ENCODE measurements at places on chromosomes 1 and 21. TPM values are rescaled to one million over a fixed set of nuclear protein-coding genes. Genes with fewer than 3 reads are reported as not detected.
A peak's percentile ranks its signal among the peaks of the same experiment; 100 is the strongest.

GRCh38 chr21:34331726-34332125 is 32.1 kb upstream of the KCNE2 start:
- no peaks in the 10 kb centered on the region for H3K27me3 ChIP-seq
- no peak overlapping the region for H3K27ac ChIP-seq

DNA sequence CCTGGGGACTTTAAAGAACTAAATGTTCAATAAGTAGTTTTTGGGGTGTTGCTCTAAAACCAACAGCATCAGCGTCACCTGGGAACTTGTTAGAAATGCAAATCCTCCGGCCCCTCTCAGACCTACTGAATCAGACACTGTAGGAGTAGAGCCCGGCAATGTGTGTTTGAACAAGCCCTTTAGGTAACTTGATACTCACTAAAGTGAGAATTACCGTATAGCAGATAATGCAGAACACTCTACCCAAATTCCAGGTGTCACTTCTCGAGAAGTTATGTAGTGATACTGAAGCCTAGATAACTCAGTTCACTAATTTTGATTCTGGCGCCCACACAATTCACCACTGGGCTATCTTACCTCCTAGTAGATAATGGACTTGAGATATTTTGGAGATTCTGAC is 3.7 kb upstream of the DPT start:
- H3K36me3 ChIP-seq = no peaks in the 10 kb centered on the region
- no peak overlapping the region for H3K27ac ChIP-seq
- DNase-seq = no peak
- H3K4me1 ChIP-seq = no peaks in the 10 kb centered on the region

GRCh38 chr1:44707112-44707881 is 23.7 kb downstream of the RNU5D-1 start:
- no peak for DNase-seq
- no peak overlapping the region for H3K4me3 ChIP-seq
- no peaks in the 10 kb centered on the region for H3K4me1 ChIP-seq

DNA sequence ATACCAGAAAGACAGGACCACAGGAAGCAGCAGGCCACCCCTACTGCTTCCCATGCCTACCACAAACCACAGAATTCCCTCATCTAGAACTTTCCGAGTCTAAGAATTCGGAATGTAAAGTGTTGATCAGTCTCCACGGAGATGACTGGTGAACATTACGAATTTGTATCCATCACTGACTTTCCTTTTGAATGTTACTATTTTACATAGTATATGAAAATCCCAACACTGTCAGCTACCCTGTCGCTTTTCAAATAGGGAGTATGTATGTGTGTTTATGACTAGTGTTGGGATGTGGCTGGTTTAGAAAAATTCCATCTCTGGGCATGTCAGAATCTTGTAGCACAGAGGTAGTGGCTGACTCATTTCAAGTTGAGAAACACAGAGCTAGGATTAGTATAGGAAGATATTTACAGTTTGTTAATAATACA is 118.2 kb downstream of the COQ8A start:
- no peak overlapping the region for H3K4me3 ChIP-seq
- no peak overlapping the region for H3K27ac ChIP-seq
- no peaks in the 10 kb centered on the region for H3K27me3 ChIP-seq
- H3K4me1 ChIP-seq = no peaks in the 10 kb centered on the region
- no peaks in the 10 kb centered on the region for H3K36me3 ChIP-seq
- no peak for DNase-seq

GRCh38 chr1:96968983-96969382 is 247.4 kb downstream of the PTBP2 start:
- no peak overlapping the region for H3K27ac ChIP-seq
- no peak for DNase-seq

GRCh38 chr1:29684141-29684540 is 447.8 kb downstream of the PTPRU start:
- H3K4me1 ChIP-seq = no peaks in the 10 kb centered on the region
- peak; percentile 33 for DNase-seq
- no peak overlapping the region for H3K4me3 ChIP-seq
- no peaks in the 10 kb centered on the region for H3K27me3 ChIP-seq

DNA sequence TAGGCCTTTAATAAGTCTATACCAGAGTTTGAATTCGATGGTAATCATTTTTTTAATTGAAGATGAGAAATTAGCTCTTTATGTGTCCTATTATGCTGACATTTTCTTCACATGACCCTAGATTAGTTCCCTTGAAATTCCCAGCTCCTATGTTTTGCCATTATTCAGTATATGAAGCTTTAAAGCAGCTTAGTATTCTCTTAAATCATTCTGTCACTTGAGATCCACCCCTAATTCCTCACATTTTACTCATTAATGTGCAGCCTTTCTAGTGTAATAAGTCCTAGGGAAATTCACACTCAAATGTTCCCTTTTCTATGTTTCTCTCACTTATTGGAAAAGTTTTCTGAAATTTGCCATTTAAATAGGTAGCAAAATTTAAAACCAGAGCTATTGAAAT is 704.5 kb upstream of the B3GALT2 start:
- no peaks in the 10 kb centered on the region for H3K4me1 ChIP-seq
- H3K27me3 ChIP-seq = no peaks in the 10 kb centered on the region
- no peak overlapping the region for H3K4me3 ChIP-seq

DNA sequence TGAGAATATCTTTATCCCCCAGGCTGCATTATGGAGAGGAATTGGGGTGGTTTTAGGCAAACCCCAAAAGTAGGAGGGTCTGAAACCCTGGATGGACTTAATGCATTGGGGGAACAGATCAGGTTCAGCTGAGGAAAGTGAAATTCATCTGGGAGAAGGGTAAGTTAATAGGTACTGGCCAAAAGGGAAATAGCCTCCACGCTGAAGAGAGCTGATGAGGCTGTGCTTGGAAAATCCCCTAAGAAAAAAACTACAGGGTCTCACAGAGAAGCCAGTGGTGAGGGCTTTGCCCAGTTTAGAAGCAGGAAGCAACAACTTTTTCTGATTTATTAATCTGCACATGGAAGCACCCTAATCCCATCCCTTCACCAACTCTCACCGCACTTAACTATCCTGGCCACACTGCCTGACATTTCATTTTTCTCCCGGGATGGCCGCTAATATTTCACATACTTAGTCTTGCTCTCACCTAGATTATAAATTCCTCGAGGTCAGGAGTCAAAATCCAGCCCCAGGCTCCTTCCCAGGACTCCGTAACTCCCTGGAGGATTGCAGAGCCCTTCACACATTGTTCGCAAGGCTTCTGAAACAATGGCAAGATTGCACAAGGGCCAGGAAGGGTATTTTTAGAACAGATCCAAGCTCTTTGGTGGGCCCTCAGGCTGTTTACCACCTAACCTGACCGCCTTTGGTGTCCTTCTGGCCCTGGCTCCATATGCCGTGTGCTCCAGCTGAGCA is 60.9 kb upstream of the TARBP1 start:
- no peaks in the 10 kb centered on the region for H3K27me3 ChIP-seq
- H3K27ac ChIP-seq = no peak overlapping the region
- H3K4me3 ChIP-seq = no peak overlapping the region
- no peaks in the 10 kb centered on the region for H3K36me3 ChIP-seq
- H3K4me1 ChIP-seq = peaks cover 56% of the 10 kb centered on the region

GRCh38 chr1:11767922-11768704 is 6.1 kb downstream of the C1orf167 start:
- H3K4me1 ChIP-seq = no peaks in the 10 kb centered on the region
- DNase-seq = no peak
- no peaks in the 10 kb centered on the region for H3K36me3 ChIP-seq
- no peaks in the 10 kb centered on the region for H3K27me3 ChIP-seq

DNA sequence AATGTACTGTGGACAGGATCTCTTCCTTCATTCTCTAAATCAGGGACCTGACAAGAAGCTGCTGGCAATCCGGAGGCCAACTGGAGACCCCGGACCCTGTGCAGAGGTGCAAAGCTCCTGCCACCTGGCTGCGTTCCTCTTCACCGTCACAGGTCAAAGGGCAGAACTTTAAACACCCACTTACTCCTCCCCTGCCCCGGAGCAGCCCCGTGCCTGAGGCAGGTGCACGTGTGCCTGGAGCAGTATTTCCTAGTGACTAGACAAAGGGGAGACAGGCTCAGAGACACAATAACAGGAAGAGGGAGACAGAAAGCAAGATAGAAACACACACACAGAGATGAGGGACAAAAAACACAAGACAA is 6.6 kb upstream of the PIGC start:
- H3K4me3 ChIP-seq = no peak overlapping the region
- H3K36me3 ChIP-seq = no peaks in the 10 kb centered on the region
- DNase-seq = no peak
- H3K4me1 ChIP-seq = peaks cover 42% of the 10 kb centered on the region
- no peaks in the 10 kb centered on the region for H3K27me3 ChIP-seq
- peak overlapping the region; percentile 12 for H3K27ac ChIP-seq

The BRDT gene
- not detected for total RNA-seq

The SNX27 gene
- total RNA-seq = 22.4 TPM

The KCNA2 gene
- total RNA-seq = 0.39 TPM

The VHLL gene
- total RNA-seq = not detected

The LTN1 gene
- 27.0 TPM for total RNA-seq

The LHX8 gene
- not detected for total RNA-seq

The MRTO4 gene
- 20.7 TPM for total RNA-seq

Measured in adrenal gland (tissue), 19 donors.